Activated CD4-positive, CD25-positive, alpha-beta regulatory T cell treated with anti-CD3 and anti-CD28 coated beads, Interleukin-2, amount 50 U/mL, for 24 hours (primary cell): ENCODE measurements at places on chromosomes 13 and 19.

DNA sequence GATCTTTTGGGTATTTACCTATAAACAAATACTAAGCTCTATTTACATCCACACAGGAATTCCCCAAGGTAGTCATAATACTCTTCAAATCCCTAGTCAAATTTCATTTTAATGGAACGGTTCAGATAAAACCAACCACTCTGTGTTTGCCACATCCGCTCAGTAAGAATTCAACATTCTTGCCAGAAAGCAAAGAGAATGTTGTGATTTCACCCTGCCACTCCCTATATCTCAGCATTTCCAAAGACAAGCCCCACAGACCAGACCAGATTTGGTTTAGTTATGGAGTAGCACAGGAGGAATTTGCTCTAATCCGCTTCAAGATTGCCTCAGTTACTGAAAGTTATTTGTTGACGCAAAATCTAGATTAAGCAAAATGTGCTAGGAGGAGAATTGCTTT, 105.6 kb upstream of the SERP2 start:
- ATAC-seq, result no peak

GRCh38 chr13:19071161-19071936, 110.3 kb downstream of the TUBA3C start:
- ATAC-seq, result no peak

- ATAC-seq, result no peak
Observed at GRCh38 chr19:50292216-50292827, 36.9 kb downstream of the KCNC3 start.

DNA sequence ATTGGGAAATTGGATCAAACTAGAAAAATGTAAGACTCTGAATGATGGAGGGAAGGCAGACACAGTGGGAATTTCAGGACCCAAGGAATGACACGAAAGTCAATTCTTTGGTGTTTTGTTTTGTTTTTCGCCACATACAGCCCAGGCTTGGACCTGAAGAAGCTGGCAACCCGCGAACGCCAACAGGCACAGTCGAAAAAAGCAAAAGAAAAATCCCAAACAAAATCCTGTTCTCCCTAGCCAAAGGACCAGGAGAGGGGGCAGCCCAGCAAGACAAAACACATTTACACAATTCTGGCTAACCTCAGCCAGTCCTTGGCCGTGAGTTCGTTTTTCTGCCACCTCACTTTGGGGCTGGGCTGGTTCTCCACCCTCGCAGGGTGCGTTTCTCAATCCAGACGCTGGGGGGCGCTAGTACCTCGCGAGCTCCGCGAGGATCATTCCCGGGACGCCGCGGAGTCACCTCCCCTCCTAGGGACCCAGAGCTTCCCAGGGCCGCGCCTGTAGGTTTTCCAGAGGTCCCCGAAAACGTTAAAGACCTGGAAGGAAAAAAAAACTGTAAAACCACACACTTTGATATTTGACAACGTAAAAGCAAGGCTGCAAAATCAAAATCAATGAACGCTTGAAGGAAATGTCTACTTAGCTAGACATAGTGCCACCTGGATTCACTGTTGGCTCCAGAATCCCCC, 34.9 kb upstream of the TPM4 start:
- ATAC-seq, result peak; percentile 60

- no peak for ATAC-seq
Observed at GRCh38 chr19:45191375-45191774, 12.8 kb downstream of the BLOC1S3 start.

DNA sequence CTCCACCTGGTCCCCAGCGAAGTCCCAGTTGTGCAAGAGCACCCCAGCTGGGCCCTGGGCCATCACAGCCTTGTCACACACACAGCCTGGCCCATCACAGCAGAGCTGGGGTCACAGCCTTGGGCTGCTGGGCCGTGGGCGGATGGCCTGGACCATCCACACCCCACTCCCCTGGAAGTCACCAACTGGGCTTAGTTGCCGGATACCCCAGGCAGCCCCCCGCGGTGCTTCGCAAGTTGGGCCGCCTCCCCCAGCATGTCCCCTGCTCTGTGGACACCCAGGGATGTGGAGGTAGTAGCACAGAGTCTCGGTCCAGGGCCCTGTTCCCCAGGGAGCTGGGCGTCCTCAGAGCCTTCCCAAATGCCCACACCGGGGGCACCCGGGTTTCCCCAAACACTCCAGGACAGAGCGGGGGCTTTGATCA, 4.5 kb upstream of the ZNF554 start:
- no peak for ATAC-seq

- no peak for ATAC-seq
Observed at GRCh38 chr13:110220471-110220870, 86.5 kb downstream of the COL4A1 start.

DNA sequence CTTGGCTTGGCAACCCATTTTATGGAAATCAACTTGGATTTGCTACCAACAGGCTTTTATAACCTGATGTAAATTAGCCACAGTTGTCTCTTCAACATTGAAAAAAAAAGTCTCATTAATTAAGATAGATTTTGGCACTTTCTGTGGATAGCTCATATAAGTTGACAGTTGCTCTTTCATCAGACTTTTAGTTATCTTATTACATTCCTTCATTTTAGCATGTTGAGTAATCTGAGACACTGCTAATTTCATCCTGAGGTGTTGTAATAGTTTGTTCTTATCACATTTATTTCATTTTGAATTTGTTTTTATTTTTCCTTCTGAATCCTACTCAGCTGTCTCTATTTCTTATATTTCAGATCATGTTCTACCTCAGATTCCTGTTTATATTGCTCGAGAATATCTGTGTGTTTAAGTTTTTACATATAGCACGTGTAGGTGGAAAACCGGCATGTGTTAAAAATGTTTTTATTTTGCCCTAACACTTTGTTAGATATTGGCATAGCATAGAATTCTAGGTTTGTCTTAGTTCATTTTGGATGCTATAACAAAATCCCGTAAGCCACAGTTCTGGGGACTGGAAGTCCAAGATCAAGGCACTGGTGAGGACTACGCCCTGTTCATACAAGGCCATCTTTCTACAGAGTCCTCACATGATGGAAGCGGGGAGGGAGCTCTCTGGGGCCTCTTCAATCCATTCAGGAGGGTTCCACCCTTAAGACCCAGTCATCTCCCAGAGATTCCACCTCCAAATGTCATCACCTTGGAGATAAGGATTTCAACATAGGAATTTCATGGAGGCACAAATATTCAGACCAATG, 239.4 kb downstream of the COL4A1 start:
- no peak for ATAC-seq

- peak; percentile 19 for ATAC-seq
Observed at GRCh38 chr19:13104848-13105711, 2.4 kb upstream of the LYL1 start.

GRCh38 chr19:16837035-16837362, 7.8 kb downstream of the SIN3B start:
- no peak for ATAC-seq

DNA sequence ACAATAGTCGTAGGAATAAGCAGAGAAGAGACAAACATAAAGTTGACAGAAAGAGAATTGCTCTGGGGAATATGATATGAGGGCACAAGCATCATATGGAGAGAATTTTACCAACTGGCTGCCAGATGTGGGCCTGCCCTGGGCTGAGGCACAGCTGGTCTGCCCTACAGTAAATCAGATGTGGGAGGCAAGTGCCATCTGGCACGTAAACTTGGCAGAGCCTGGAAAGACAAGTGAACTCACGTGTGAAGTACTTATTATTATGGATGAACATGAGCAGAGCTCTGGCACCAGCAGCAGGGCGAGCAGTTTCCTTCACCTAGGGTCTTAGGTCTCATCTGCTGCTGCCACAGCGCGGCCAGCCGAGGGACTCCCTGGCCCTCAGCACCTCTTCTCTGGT, 20.6 kb downstream of the PCDH8 start:
- no peak for ATAC-seq

DNA sequence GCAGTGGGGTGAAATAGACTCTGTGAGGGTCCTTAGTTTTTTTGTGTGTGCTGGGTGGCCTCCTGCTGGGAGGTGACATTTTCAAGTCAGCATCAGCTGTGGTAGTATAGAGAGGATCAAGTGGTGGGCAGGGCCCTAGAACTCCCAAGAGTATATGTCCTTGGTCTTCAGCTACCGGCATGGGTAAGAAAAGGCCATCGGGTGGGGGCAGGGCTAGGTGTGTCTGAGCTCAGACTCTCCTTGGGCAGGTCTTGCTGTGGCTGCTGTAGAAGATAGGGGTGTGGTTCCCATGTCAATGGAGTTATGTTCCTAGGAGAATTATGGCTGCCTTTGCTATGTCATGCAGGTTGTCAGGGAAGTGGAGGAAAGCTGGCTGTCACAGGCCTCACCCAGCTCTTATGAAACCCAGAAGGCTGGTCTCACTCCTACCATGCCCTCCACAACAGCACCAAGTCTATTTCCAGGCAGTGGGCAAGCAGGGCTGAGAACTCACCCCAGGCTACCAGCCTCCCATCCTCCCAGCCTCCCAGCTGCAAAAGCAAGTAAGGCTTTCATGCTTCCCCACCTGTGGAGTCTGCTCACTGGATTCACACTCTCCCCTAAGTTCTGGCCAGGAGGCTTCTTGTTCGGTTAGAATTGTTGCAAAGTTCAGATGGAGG, 130.6 kb upstream of the SOX1 start:
- ATAC-seq, result no peak

GRCh38 chr19:2392366-2392765, 32.3 kb downstream of the TMPRSS9 start:
- no peak for ATAC-seq

- ATAC-seq, result peak; percentile 29
Observed at GRCh38 chr19:38656171-38656981, 8.9 kb downstream of the ACTN4 start.

DNA sequence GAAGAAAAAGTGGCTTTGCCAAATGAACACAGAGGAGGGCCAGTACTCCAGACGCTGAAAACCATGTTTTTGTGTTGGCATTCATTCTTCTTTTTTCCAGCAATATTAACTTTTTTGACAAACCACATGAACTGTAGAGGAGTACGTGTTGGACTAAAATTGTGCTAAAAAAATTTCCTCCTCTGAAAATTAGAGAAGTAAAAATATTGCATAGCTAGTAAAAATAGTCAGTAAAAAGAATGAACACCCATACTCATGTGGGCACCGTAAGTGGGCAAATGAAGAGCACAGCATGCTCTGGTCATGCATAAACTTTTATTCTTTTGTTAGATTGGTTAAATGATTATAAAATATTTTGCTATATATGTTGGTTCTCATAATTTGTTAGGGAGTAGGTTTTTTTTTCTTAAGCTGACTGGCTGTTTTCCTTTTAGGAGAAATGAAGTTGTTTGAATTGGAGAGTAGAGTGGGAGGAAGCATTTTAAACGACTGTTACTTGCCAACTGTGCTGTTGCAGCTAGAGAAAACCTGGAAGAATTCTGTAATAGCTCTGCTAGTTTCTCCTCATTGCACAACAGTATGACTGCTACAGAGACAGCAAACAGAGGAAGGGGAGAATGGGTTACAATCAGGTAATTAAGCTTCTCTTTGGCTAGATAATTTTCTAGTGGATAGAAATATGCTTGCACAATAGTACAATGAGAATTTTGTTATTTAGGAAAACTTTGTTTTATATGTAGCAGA, 222.4 kb downstream of the KCTD12 start:
- ATAC-seq, result no peak

DNA sequence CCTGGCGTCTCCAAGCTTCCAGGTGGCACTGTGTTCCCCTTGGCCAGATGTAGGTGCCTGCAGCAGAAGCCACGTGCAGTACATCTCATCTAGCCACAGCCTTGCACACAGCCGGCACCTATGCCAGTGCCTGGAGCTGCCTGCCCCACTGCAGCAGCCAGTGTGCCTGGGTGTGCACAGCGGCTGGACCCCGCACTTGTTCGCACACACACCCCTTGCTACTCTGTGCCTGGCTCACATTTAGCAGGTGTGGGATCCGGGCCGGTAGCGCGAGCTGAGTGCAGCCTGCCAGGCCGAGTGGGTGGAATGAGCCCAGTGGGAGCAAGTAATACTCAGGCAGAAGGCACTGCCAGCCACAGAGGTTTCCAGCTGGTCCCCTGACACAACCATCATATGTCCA, 26.9 kb upstream of the RBM26 start:
- ATAC-seq, result no peak

GRCh38 chr19:2097203-2097885, 629 bp downstream of the IZUMO4 start:
- ATAC-seq, result peak; percentile 5

- ATAC-seq, result no peak
Observed at GRCh38 chr13:58633226-58633625, 1001.7 kb downstream of the PCDH17 start.

GRCh38 chr13:39054112-39054511, 15.9 kb downstream of the NHLRC3 start:
- no peak for ATAC-seq

- no peak for ATAC-seq
Observed at GRCh38 chr13:33272531-33273124, 12.9 kb downstream of the STARD13 start.

GRCh38 chr13:40666933-40667621, 636 bp upstream of the FOXO1 start:
- ATAC-seq, result peak; percentile 4

GRCh38 chr19:14030997-14031718, 404 bp upstream of the IL27RA start:
- no peak for ATAC-seq

GRCh38 chr13:71395053-71395452, 472.0 kb downstream of the DACH1 start:
- ATAC-seq, result no peak

DNA sequence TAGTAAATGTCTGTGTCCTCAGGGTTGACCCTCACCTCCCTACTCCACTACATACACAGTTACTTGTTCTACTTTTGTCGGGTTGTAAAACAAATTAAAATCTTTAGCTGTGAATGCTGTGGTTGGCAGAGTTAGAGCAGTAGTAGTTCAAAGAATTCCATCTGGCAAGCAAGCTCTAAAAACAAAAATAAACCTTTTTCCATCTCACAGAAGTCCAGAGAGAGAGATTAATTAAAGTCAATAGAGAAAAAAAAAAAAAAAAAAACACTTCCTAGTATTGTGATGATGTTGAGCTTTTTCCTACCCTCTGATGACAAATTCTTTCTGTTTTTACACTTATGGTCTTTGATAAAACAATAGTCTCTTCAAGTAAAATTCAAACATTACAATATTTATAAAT, 338.4 kb downstream of the PCDH17 start:
- ATAC-seq, result no peak

- ATAC-seq, result peak; percentile 82
Observed at GRCh38 chr19:38543807-38544568, 73.8 kb downstream of the MAP4K1 start.

- ATAC-seq, result no peak
Observed at GRCh38 chr19:30520735-30521479, 148.7 kb downstream of the ZNF536 start.

DNA sequence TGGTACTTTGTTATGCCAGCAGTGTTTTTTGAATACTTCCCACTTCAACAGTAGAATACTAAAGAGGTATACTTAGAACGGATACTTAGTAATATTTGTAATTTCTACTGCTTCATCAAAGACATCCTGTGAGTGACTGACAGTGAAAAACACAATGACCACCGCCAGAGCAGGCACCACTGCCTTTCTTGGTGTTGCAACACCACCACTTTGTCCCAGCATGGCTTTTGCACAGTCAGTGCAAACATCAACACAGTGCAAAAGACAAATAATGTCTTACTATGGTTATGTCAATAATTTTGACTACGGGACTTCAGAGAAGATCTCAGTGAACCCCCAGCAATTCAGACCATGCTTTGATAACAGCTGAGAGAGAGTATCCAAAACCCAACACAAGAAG, 220.5 kb downstream of the RBM26 start:
- ATAC-seq, result no peak

GRCh38 chr19:45074744-45075300, 1.5 kb downstream of the ZNF296 start:
- ATAC-seq, result no peak
